Activated naive CD8-positive, alpha-beta T cell treated with anti-CD3 and anti-CD28 coated beads, Interleukin-2, amount 10 ng/mL, durations not matched to agents 7 days and 5 days (primary cell): ENCODE measurements at places on chromosomes 3 and 15.
A peak's percentile ranks its signal among the peaks of the same experiment; 100 is the strongest.

DNA sequence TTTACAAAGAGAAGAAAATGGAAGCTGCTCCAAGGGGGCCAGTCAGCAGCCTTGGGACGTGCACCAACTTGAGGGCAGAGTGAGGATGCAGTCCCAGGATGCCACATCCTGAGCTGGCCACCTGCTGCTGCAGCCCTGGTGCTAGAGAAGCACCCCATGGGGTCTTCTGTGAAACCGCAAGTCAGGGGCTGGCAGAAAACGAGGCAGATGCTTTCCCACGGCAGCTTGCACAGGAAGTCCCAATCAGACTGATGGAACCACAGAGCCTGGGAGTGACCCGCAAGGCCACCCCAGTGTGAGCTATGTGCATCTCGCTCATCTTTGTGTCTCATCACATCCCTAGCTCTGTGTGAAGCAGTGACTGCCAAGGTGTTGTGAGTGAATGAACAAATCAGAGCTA, 76.5 kb downstream of the NUP210 start:
- DNase-seq, result no peak

GRCh38 chr3:29597376-29598008, 316.6 kb downstream of the RBMS3 start:
- DNase-seq, result no peak

DNA sequence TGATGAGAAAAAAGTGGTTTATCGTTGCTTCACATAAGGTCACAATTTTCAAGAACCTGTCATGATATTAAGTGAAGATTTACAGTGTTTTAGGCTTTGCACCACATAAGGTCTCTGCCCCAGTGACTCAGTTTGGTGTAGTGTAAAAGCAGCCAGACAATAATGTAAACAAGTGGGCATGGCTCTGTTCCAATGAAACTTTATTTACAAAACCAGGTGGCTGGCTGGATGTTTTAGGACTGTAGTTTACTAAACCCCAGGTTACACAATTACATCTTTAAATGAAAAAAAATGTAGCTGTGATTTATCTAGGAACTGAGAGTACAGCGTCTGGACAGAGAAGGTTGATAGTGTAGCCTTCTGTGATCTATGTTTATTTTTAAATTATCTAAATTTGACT, 9.7 kb upstream of the FBXL22 start:
- no peak for DNase-seq

- DNase-seq, result no peak
Measured at GRCh38 chr3:160935413-160936095, 169.6 kb downstream of the B3GALNT1 start.

DNA sequence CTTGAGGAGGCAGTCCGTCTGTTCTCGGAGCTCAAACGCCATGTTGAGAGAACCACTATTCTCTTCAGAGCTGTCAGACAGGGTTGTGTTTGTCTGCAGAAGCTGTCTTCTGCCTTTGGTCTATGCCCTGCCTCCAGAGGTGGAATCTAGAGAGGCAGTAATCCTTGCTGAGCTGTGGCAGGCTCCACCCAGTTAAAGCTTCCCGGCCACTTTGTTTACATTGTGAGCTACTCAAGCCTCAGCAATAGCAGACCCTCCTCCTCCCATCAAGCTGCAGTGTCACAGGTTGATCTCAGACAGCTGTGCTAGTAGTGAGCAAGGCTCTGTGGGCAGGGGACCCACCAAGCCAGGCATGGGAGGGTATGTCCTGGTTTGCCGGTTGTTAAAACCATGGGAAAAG, 8.9 kb downstream of the OR5AC2 start:
- DNase-seq, result no peak

DNA sequence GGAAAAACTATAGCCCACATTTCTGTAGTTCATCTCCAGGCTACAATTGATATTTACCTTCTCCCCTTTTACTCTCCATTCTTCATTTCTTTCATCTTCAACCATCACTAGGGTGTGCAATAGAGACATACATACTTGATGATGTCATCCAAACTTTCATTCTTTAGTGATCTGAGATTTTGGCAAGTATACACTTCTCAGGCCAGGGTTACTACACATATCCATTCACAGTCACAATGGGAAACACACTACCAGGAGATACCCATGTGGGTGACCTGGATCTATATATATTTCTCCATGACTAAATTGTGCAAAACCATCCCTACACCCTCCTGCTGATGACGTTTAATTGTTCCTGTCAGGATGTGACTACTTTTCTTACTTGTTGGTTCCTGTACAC, 769.5 kb upstream of the DPPA4 start:
- no peak for DNase-seq

- no peak for DNase-seq
Measured at GRCh38 chr3:151976211-151977050, 103.0 kb downstream of the SUCNR1 start.

- DNase-seq, result no peak
Measured at GRCh38 chr3:150312018-150312657, 96.0 kb upstream of the TSC22D2 start.

GRCh38 chr15:98776607-98777281, 128.4 kb downstream of the IGF1R start:
- DNase-seq, result peak; percentile 44

GRCh38 chr3:111577798-111578685, 17.1 kb downstream of the ZBED2 start:
- no peak for DNase-seq

- no peak for DNase-seq
Measured at GRCh38 chr3:31947671-31948091, 33.4 kb downstream of the OSBPL10 start.

- no peak for DNase-seq
Measured at GRCh38 chr3:171129827-171130226, 103.3 kb upstream of the SLC2A2 start.

- DNase-seq, result no peak
Measured at GRCh38 chr3:54434756-54435155, 312.4 kb downstream of the CACNA2D3 start.
